ENCODE measurements at places on chromosomes 5 and 9.
A peak's percentile ranks its signal among the peaks of the same experiment; 100 is the strongest.

DNA sequence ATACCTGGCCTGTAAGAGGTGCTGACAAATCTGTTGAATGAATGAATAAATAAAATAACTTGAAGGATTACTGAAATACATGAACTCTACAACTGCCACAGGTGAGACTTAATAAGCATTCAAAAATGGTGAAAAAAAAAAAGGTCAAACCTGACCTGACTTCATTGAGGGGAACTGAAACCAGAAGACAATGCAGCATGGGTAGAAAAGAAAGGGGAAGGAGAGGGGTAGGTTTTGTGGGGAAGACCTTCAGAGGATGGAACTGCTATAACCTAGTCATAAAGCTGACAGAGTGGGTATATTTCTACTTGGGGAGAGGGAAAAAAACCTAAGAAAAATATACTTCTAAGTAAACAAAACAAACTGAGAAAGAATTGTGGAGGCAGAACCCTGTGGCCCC, 56.6 kb downstream of the RASEF start:
- no peak for DNase-seq

GRCh38 chr9:113620377-113621161, 157.0 kb downstream of the RGS3 start:
- peak; percentile 74 for DNase-seq

DNA sequence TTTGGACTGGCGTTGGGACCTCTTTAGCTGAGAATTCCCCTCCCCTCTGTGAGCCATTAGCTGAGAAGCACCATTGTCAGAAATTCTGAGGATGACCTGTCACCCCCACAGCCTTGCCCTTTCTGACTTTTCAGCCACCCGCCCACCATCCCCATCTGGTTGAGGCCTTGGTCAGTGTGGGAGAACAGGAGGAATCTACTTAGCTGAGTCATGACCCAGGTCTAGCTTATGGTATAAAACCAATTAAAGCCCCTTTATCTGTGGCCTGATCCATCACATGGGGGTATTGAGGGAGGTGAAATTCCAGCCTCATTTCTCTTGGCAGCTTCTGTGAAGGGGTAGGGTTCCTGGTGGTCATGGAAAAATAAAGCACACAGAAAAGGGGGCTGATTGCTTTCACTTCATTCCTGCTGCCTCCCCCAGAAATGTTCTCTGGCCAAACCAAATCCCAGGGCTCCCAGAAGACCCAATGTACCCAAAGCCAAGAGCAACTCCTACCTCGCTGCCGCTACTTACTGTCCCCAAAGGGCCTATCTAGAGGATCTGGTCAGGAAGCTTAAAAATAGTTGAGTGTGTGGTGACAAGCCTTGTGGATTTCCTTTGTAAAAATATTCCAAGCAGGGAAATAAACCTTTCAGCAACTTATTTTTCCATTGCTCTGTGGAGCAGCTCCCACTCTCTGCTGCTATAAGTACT, 174.8 kb upstream of the TNC start:
- DNase-seq = no peak

- no peak for DNase-seq
Observed at GRCh38 chr9:37491939-37492338, 6.2 kb downstream of the POLR1E start.

DNA sequence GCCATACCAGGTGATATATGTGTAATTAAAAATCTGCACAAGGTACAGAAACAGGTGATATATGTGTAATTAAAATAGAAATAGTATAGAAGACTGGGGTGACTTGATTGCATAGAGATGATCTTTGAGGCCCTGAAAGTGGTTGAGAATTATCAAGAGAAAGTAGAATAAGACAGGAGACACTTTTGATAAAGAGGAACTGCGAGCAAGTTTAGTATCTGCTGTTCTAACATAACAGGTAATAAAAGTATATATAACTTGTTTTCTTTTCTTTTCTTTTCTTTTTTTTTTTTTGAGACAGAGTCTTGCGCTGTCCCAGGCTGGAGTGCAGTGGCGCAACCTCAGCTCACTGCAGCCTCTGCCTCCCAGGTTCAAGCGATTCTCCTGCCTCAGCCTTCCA, 5.4 kb downstream of the SNX2 start:
- no peak for DNase-seq

GRCh38 chr5:135650081-135650480, 71.3 kb upstream of the CXCL14 start:
- DNase-seq = no peak

DNA sequence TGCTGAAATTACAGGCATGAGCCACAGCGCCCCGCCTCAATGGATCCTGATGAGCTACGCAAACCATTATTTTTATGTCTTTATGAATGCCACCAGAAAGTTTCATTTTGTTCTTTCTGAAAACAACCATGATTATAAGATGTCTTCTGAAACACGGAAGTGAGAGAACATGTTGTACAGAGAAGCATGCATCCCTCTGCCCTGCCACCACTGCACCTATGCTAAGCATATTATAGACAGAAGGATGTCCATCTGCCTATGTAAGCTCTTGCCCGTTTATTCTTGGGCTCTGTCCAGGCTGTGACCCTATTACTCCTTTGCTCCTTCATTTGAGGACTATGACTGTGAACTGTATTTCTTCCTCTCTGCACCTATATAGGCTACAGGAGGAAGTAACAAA, 74.3 kb downstream of the GRAMD2B start:
- no peak for DNase-seq

- DNase-seq = no peak
Observed at GRCh38 chr5:113190347-113190746, 213.7 kb downstream of the DCP2 start.

GRCh38 chr5:15787681-15788080, 287.7 kb downstream of the FBXL7 start:
- DNase-seq = no peak

DNA sequence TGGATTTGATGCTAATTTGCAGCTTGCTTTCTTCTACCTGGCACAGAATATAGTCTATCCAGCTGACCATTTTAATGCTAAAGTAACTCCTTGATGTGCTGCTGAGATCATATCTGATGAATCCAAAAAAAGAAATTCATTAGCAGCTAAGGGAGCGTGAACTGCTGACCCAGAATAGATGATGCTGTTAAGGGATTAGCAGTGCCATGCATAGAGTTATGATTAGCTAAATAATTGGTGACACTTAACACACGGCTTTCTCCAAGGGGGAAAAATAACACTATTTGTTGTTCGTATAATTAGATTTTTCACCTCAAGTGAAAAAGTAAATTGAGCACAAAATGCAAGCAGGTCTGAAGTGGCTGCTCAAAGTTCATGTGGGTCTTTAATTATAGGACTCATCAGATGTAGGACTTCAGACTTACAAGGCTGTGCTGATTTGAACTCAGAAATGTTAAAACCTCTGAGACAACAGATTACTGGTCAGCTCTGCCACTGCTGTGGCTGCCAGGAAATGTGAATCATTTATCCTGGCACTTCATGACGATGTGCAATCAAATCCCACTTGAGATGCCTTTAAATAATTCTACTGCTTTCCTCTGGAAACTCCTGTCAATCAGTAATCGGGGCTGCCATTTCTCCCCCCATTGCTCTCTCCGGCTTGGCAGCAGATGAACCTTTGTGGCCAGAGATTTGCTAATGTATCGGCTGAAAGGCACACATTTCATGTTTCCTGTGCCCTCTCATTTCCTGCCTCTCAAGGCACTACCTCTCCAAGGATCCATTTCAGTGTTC, 291.6 kb upstream of the C9orf72 start:
- peak; percentile 24 for DNase-seq

DNA sequence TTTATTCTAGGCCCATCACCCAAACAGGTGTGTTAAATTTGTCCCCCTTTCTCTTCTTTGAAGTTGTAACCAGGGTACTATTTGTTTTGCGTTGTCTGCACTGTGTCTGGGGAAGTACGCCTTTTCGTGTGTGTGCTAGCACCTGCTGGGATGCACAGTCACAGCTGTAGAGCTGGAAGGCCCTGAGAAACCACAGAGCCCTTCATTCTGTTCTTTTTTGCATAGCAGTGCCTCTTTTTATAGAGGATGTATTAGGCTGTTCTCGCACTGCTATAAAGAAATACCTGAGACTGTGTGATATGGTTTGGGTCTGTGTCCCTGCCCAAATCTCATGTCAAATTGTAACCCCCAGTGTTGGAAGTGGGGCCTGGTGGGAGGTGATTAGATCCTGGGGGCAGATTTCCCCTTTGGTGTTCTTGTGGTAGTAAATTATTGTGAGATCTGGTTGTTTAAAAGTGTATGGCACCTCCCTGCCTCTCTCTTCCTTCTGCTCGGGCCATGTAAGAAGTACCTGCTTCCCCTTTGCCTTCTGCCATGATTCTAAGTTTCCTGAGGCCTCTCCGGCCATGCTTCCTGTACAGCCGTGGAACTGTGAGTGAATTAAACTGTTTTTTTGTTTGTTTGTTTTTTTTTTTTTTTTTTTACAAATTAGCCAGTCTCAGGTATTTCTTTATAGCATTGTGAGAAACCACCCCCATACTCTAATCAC, 14.0 kb downstream of the SEC61B start:
- no peak for DNase-seq

GRCh38 chr9:89953824-89954615, 349.2 kb downstream of the GADD45G start:
- no peak for DNase-seq

- DNase-seq = no peak
Observed at GRCh38 chr5:56612759-56613158, 202.6 kb upstream of the MAP3K1 start.

GRCh38 chr9:131839281-131840084, 99.6 kb upstream of the RAPGEF1 start:
- DNase-seq = no peak

Data from fibroblast of skin of left biceps (primary cell).